ENCODE measurements at places on chromosomes 12 and 14. TPM values are rescaled to one million over a fixed set of nuclear protein-coding genes. Genes with fewer than 3 reads are reported as not detected.

The LHX5 gene
- not detected for total RNA-seq

The P3H3 gene
- total RNA-seq: 65.5 TPM

The SMCO2 gene
- total RNA-seq: 1.6 TPM

The AQP6 gene
- total RNA-seq: not detected

The RNF212B gene
- not detected for total RNA-seq
